Stimulated activated CD4-positive, alpha-beta T cell treated with anti-CD3 and anti-CD28 coated beads, Interleukin-12 subunit alpha, Interleukin-12 subunit beta, amount 100 ng/mL, for 4 hours (primary cell): ENCODE measurements at places on chromosomes 12 and 14.

GRCh38 chr12:56591961-56592360, 38.2 kb downstream of the BAZ2A start:
- DNase-seq: no peak

DNA sequence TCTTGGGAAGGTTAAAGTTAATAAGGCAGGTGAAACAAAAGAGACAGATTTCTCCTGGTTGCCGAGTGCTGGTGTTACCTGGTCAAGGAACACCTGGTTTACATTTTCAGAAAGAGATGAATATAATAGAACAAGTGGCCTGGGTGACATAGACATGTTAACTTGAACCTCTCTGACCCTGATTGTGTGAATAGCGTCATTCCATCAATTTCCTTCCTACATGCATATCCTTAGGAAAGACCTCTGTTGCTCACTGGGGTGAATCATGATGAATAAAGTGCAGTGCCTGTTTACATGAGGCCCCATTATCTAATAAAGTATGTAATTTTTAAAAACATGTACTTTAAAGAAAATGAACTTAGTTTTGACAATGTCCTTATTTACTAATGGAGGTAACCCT, 1822.9 kb upstream of the FLRT2 start:
- no peak for DNase-seq

- DNase-seq: no peak
These were observed at the start of gene AGAP2 for GRCh38 chr12:57738661-57739237. TSS of gene AGAP2 (minus strand) at chr12:57738742. CDS start at chr12:57738246, 496 bp downstream.

GRCh38 chr12:78121969-78122610, 291.4 kb downstream of the NAV3 start:
- no peak for DNase-seq

DNA sequence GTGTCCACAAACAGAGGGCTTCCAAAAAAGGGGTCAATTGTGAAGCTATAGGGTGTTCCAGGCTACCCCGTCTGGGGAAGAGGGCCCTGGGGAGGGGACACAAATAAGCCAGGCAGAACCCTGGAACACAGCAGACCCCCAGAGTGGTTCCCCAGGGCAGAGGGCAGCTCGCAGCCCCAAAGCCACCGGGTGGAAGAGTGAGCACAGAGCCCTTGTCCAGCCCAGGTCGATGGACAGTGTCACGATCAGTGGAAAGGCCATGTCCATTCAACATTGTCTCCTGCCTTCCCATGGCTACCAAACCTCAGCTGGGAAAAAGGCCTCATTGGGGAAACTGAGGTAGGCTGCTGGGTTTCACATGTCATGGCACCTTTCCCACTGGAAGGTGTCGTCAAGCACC, 131.4 kb downstream of the DICER1 start:
- no peak for DNase-seq

- no peak for DNase-seq
These were observed 32.5 kb upstream of the SSPN start for GRCh38 chr12:26162905-26163304.

DNA sequence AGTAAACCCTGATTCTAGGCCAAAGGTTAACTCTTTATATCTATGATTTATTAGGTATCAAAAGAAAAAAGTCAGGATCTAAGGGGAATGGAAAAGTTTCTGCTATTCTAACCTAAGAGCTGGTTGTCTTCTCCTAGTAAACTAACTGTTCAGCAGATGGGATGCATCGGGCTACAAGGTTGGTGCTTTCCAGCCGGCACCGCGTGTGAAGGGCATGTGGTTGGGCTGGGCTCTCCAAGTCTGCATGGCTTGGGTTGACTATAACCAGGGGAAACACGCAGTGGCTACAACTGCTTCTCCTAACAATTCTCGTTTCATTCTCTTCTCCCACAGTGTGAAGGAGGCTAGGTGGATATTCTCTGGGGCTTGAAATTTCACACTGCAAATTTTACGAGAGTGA, 354.5 kb downstream of the APAF1 start:
- no peak for DNase-seq

DNA sequence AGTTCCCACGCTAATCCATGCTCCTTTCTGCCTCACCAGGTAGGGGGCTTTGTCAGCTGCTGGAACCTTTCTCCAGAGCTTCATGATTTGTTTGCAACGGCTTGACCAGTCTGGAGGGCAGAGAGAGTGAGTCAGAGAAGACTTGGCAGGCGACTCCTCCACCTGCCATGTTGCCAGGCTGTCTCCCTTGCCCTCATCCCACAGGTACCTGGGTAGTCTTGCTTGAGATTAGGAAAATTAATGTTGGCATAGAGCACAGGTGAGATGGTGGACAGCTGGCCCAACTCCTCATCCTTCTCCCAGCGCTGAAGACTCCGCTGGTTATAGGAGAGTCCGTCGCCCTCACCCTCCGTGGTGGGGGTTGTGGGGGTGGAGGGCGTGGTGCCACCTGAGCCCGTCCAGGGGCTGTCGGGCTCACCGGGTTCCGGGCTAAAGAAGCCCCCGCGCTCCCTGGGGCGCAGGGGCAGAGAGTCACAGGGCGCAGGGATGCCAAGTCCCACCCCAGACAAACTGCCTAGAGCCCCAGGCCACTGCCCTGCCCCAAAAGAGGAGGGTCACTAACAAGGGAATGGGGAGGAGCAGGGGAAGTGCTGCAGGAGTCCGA, 18.6 kb downstream of the KMT2D start:
- no peak for DNase-seq

GRCh38 chr12:22476133-22476532, 68.2 kb downstream of the C2CD5 start:
- no peak for DNase-seq

- no peak for DNase-seq
These were observed 185.8 kb downstream of the SLC15A4 start for GRCh38 chr12:128637642-128638606.

DNA sequence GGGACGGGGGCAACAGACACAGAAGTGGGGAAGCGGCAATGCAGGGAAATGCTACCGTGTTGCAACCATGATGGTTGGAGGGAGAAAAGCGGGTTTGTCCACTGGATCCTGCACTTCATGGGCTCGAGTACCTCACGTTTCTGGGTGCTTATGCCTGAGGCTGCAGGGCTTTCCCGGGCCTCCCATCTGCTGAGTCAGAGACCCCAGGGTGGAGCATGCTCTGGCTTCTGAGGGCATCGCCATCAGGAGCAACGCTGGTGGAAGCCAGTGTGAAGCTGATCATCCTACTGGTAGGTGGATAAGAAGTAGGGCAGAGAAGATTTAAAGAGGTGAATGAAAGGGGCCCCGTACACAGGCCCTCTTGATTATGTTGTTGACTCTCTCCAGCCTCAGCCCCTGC, 5.0 kb upstream of the ADGRD1 start:
- DNase-seq: no peak

DNA sequence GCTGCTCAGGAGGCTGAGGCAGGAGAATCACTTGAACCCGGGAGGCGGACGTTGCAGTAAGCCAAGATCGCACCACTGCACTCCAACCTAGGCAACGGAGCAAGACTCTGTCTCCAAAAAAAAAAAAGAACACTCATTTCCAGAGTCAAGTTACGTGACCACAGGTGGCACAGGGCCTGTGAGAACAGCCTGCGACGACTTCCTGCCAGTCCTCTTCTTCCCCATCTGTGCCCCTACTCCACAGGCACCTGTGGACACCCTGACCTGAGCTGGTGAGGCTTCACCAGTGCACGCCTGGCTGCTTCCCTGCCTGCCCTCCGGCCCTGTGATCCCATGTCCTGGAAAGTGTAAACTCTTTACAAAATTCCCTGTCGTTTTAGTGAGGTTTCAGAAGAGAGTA, 77.7 kb downstream of the PPP2R5C start:
- no peak for DNase-seq

GRCh38 chr14:76772300-76773187, 11.3 kb downstream of the VASH1 start:
- DNase-seq: no peak

DNA sequence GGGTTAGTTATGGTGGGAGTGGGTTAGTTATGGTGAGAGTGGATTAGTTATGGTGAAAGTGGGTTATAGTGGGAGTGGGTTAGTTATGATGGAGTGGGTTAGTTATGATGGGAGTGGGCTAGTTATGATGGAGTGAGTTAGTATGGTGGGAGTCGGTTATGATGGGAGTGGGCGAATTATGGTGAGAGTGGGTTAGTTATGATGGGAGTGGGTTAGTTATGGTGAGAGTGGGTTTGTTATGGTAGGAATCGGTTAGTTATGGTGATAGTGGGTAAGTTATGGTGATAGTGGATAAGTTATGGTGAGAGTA, 22.1 kb upstream of the SFSWAP start:
- no peak for DNase-seq

DNA sequence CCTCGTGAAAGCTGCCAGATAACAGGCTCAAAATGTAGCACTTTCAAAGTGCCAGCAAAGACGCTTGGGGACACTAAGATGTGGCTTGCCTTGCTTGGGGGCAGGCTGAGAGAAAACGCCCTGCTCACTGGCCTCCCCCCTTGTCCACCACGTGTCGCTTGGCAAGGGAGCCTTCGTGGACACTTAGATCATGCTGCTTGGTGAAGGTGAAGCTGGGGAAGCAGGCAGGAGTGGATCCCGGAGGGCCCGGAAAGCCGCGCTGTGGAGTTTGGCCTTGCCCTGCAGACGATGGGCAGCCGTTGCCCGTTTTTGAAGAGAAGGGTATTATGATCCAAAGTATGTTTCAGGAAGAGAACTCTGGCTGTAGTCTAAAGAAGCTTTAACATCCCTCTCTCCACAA, 53.4 kb upstream of the BDKRB2 start:
- no peak for DNase-seq

DNA sequence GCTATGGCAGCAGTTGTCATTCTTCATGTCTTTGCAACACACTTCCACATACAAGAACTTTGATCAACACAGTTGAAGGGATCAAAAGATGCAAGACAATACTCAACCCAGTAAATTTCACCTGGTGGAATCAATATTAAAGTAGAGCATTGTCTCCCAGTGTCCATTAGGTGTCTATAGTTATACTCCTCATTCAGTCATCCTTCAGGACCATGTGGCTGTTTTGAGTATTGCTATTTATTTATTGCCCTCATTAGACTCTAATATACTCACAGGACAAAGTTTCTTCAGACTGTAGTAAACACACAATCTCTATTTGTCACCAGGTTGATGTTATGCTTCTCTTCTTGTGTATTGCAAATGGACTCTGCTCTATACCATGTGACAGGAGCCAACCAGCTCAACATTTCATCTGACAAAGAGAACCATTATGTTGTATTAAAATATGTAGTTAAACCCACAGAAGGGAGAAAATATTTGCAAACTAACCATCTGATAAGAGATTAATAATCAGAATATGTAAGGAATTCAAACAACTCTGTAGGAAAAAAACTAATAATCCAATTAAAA, 146.6 kb downstream of the TGFB3 start:
- DNase-seq: no peak

GRCh38 chr12:100741084-100741711, 53.4 kb upstream of the ANO4 start:
- no peak for DNase-seq

- no peak for DNase-seq
These were observed 1785.7 kb upstream of the FLRT2 start for GRCh38 chr14:83744224-83744623.

GRCh38 chr14:67620217-67620785, 581 bp downstream of the ARG2 start:
- DNase-seq: no peak

GRCh38 chr12:1022032-1022970, 31.3 kb downstream of the ERC1 start:
- DNase-seq: no peak

GRCh38 chr12:29427964-29428363, 47.0 kb upstream of the ERGIC2 start:
- no peak for DNase-seq

- no peak for DNase-seq
These were observed 1002.3 kb downstream of the TMEM121 start for GRCh38 chr14:106528717-106529116.

DNA sequence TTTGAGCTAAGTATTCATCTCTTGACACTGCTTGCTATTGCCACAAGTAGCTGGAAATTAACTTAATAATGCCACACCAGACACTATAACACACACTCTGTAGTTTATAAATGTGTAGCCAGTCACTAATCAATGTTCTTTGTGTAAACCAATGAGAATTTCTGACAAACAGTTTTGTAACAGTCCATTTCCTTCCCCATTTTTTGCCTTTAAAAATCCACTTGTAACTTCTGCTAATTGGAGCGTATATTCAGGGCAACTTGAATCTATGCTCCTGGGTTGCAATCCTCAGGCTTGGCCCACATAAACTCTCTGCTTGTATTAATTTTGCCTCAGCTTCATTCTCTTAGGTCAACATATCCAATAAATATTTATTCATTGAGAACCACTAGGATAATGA, 125.0 kb upstream of the DHRS4 start:
- no peak for DNase-seq

GRCh38 chr14:101398011-101398410, 163.3 kb upstream of the DIO3 start:
- no peak for DNase-seq

- no peak for DNase-seq
These were observed 745 bp upstream of the ARHGDIB start for GRCh38 chr12:14962153-14962539.

DNA sequence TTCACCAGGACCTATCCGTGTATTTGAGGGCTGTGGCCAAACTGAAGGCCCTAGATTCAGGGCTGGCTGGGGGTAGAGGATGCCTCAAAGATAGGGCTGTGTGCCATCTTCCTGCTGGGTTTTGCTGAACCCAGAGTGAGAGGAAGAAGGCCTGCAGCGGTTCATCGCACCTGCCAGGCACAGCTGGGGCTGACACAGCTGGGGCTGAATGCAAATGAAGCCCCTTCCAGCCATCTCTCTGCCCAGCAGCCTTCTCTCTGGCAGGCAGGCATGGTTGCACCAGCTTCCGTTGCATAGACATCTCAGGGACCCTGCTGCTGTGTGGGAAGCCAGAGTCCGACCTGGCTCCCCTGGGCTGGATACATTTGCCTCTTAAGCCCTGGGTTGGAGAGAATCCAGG, 152.4 kb downstream of the TSPAN9 start:
- no peak for DNase-seq

GRCh38 chr14:31564194-31564593, 3.0 kb downstream of the NUBPL start:
- no peak for DNase-seq
